ENCODE measurements at places on chromosomes 4 and X. TPM values are rescaled to one million over a fixed set of nuclear protein-coding genes. Genes with fewer than 3 reads are reported as not detected.

- DNase-seq = no peak
Observed at GRCh38 chr4:66946761-66947160, 598.5 kb downstream of the CENPC start.

DNA sequence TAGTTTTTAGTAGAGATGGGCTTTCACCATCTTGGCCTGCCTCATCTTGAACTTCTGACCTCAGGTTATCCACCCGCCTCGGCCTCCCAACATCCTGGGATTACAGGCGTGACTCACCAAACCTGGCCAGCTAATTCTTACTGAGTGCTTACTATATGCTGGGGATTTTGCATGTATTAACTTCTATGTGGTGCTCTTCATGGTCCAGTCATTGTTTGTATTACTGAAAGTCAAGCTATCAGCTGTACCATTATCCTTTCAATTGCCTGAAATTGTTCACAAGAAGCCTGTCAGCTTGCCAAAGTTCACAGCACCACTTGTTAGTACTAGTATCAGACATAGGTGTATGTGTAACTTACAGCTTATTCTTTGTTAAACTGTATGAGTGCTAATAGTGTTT, 1272.1 kb downstream of the ARAP2 start:
- DNase-seq = no peak

TMEM192 gene
- 11.5 TPM for total RNA-seq

- no peak for DNase-seq
Observed at GRCh38 chrX:15314472-15314871, 968 bp downstream of the ASB11 start.

DNA sequence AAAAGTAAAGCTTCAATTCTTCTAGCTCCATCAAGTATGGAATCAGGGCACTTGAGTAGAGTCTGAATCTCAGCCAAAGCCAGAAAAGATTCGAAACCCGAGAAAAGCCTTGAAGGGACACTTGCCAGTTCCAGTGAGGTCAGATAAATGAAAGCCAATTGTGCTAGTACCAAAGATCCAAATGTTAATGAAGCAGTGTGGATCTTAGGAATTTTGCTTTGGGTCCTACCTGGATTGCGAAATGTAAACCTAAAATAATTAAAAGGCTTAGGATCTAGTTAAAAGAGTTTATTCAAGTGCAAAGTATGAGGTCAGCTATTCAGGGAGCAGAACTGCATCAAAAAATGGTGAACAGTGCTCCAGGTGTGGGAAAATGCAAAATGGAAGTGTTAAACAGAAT, 552.6 kb downstream of the NAP1L3 start:
- no peak for DNase-seq

GRCh38 chr4:164508771-164509170, 245.2 kb upstream of the SMIM31 start:
- no peak for DNase-seq

STK32B gene
- total RNA-seq = 0.14 TPM

MAGEC2 gene
- total RNA-seq = not detected

TXK gene
- total RNA-seq = not detected

DNA sequence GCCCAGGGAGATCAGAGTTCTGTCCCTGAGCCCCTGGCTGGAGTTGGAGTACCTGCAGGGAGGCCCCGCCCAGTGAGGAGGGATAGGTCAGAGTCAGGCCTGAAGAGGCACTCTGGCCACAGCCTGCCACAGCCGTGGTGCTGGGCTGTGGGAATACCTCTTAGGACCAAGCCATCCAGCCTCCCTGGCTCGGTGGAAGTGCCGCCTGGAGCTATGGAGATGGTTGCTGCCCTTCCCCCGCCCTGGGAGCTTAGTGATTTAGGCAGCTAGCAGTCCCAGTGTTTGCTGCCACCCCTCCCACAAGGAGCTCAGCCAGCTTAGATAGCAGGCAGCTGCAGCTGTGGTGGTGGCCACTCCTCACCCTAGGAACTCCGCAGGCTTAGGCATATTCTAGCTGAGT, 446.3 kb upstream of the GNPDA2 start:
- no peak for DNase-seq

- DNase-seq = no peak
Observed at GRCh38 chrX:40268188-40268520, 170.4 kb upstream of the BCOR start.

PRKG2 gene
- total RNA-seq = not detected

DNA sequence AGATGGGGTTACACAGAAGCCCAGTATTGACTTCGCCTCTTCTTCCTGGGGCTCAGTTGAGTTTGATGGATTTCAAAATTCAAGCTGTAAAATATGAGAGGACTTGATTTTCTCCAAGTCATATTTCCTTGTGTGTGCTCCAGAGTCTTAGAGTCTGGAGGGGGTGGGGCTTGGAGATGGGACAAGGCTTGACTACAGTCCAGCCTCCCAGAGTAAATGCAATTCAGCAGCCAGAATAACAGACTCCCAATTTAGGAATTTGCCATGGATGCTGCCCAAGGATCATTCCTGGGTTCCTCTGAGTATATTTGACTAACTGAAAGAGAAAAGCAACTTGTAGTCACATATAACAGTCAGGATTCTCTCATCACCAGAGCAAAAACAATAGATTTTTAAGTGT, 53.7 kb upstream of the RBPJ start:
- no peak for DNase-seq

- DNase-seq = peak; percentile 79
Observed at GRCh38 chr4:33715841-33716395, 2528.4 kb downstream of the ARAP2 start.

TMEM187 gene
- 6.4 TPM for total RNA-seq

CYSLTR1 gene
- total RNA-seq = not detected

DNA sequence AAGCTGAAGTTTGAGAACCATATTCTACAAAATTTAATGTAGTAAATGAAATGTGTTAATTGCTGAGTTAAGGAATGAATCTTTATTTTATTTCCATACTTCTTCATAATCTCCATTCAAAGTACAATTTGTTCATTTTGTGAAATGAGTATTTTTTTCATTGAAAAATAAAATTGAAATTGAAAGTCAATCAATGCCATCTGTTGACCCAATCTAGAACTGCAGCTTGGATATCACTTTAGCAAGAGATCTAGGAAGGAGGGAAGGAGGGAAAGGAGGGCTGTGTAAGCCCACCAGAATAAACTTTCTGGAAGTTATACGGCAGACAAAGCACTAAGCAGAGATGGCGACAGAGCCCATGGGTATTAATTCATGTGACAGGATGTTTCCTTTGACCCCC, 128.4 kb downstream of the ZMAT1 start:
- no peak for DNase-seq

- DNase-seq = no peak
Observed at GRCh38 chr4:95507147-95507546, 41.6 kb downstream of the UNC5C start.

DNA sequence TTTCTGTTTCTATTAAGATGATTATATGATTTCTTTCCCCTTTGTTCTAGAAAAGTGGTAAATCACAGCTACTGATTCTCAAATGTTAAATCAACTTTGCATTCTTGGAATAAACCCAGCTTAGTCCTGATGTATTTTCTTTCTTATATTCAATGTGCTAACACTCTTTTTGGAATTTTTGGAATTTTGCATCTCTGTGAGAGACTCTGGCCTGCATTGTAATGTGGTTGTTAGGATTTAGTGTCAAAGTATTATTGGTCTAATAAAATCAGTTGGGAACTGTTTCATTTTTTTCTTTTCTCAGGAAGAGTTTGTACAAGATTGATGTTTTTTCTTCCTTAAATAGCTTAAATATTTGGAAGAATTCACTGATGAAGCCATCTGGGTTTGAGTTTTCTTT, 109.6 kb downstream of the KIT start:
- no peak for DNase-seq

- DNase-seq = no peak
Observed at GRCh38 chrX:45166781-45167180, 33.9 kb downstream of the DIPK2B start.

BTC gene
- total RNA-seq = not detected

GRCh38 chrX:17017134-17017533, 70.7 kb downstream of the REPS2 start:
- no peak for DNase-seq

CDS1 gene
- total RNA-seq = 0.30 TPM

GRCh38 chr4:142379277-142380051, 466.6 kb downstream of the INPP4B start:
- peak; percentile 95 for DNase-seq

UGT2A3 gene
- total RNA-seq = not detected

DNA sequence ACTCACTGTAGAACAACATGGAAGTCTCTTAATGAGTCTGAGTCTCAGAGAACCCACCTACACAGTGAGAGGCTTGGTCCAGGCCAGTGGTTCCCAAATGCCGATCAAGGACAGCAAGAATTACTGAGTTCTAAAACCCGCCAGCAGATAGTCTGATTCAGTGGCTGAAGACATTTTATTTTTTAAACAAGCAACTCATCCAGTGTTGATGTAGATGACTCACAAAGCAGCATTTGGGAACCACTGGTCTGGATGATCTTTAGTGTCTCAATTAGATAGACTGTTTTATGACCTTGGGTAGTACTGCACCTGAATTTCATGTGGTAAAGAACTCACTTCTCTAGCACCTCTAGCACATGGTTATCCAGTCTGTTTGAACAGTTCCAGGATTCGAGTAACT, 193.6 kb downstream of the FBXW7 start:
- DNase-seq = peak; percentile 66

GRCh38 chrX:30241724-30242415, at the start of gene MAGEB4:
MAGEB4 (plus strand) TSS chrX:30242000; CDS start chrX:30242136, 136 bp downstream.
- DNase-seq = no peak

SSX4B gene
- not detected for total RNA-seq

GRCh38 chr4:139229534-139230039, 50.4 kb downstream of the MGARP start:
- DNase-seq = peak; percentile 51

DNA sequence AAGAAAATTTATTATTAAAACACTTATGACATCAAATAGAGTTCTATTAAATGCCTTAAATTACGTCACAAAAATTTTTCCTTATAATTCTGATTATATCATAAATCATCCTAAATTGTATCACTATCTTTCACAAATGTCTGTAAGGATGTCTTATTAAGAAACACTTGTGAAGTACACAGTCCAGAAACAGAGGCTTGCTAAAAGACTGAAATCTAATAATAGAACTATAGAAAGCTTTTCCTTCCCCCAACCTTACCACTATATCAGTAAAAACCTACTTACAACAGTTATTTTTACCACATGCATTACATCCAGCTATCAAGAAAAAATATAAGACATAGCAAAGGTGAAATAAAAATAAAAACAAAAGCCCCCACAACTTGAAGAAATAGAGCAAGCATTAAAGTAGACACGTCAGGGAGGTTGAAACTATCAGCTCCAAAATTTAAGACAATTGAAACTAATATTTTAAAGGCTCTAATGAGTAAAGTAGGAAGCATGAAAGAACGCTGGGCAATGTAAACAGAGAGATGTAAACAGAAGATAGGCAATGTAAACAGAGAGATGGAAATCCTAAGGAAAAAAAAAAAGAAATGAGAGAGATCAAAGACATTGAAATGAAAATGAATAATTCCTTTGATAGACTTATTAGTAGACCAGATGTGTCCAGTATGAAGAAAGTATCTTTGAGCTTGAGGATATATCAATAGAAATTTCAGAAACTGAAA, 94.9 kb upstream of the TECRL start:
- no peak for DNase-seq

GRCh38 chr4:3655963-3656362, 110.2 kb upstream of the ADRA2C start:
- peak; percentile 13 for DNase-seq

GRCh38 chr4:31807036-31807435, 1086.9 kb downstream of the PCDH7 start:
- DNase-seq = no peak

NOX1 gene
- total RNA-seq = not detected

CCDC120 gene
- total RNA-seq = 0.65 TPM

DNA sequence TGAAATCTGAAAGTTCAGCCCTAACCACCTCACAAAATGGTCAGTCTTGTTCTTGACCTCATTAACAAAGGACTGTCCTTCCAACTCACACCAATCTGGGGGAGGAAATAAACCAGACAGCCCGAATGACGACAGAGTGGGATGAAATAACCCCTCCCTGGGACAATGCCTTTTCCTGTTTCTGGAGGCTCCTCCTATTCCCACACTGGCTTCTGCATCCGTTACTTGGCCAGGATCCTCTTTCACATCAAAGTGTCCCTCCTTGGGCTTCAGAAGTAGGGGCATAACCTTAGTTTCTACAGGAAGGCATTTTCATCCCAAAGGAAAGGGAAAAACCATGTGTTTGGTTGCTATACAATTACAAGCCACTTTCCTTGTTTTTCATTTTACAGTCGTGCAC, 59.8 kb upstream of the RPL34 start:
- DNase-seq = no peak

HELT gene
- total RNA-seq = not detected

FMR1NB gene
- not detected for total RNA-seq

- no peak for DNase-seq
Observed at GRCh38 chr4:131348263-131348662, 1800.8 kb upstream of the PCDH10 start.

TRIM60 gene
- not detected for total RNA-seq

DNA sequence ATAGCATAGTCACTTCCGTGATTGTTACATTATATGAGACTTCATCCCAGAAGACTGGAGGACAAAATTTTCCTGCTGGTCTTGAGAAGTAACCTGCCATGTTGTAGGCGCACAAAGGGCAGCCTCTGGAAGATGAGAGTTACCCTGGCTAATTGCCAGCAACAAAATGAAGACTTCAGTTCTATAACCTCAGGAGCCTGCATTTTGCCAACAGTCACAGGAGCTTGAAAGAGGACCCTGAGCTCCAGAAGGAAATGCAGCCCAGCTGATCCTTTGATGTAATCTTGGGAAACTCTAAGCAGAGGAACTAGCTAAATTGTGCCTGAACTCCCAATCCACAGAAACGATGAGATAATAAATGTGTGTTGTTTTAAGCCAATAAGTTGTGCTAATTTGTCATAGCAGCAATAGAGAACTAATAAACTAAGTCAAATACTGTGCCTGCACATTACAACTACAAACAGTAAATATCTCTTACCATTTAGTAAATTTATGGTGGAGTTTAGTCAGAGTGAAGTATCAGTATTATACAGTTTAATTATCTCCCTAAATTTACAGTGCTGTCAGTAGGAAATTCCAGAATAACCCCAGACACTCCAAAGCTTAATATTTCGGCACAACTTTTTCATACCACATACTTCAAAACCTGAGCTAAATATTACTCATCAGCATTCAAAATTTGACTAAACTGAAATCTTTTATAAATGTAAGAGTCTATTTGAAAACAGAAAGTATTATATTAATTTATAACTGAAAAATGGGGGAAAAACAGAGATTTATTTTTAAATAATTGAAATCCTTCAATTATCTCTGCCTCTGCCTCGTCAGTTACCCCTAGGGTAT, 90.1 kb upstream of the MAPK10 start:
- no peak for DNase-seq

Measured in HFFc6 (cell line).